Activated naive CD4-positive, alpha-beta T cell treated with anti-CD3 and anti-CD28 coated beads, Interleukin-2, amount 50 U/mL, for 72 hours (primary cell): ENCODE measurements at places on chromosomes 6 and 20.
A peak's percentile ranks its signal among the peaks of the same experiment; 100 is the strongest.

DNA sequence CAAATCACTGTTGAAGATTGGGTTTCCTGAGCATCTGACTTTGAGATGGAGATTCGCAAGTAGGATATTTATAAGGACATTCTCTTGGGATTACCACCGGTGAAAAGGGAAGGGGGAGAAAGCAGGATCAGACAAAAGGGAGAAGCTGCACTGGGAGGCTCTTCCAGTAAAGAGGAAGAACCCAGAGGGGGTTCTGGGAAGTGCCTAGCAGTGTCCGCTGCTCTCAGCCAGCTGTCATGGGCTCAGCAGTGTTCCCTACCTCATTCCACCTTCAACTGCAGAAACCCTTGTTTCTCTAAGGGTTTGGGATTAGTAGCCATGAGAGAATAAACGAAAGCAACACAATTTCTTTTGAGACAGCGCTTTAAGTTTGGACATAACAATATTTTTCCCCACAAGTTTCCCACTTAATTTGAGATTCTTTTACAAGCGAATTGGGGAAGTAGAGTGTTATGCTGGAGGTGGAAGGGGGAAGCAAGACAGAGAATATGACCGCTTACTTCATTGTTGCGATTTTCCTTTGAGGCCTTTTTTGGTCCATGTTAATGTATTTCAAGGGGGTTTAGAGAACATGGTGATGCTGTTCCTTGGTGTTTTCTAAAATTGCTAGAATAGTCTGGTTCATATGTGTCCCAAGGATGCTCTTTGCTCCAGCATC lies 154.5 kb upstream of the SCGN start:
- no peak for DNase-seq

GRCh38 chr20:54083459-54083858 lies 13.1 kb upstream of the BCAS1 start:
- no peak for DNase-seq

GRCh38 chr6:63610944-63611343 lies 24.7 kb upstream of the PHF3 start:
- no peak for DNase-seq

- DNase-seq, result peak; percentile 44
These were observed 267.9 kb downstream of the DLL1 start for GRCh38 chr6:170022827-170023619.

- no peak for DNase-seq
These were observed 252.2 kb upstream of the BMP2 start for GRCh38 chr20:6515261-6515660.

GRCh38 chr20:52349806-52350205 lies 158.2 kb upstream of the ZFP64 start:
- no peak for DNase-seq

- no peak for DNase-seq
These were observed 636 bp upstream of the EEF1A1 start for GRCh38 chr6:73521351-73521985.

- peak; percentile 54 for DNase-seq
These were observed 48.1 kb downstream of the NOL4L start for GRCh38 chr20:32536851-32537656.

- DNase-seq, result no peak
These were observed 103.4 kb downstream of the MRPL14 start for GRCh38 chr6:44023586-44024454.

- no peak for DNase-seq
These were observed 253.1 kb downstream of the ADGB start for GRCh38 chr6:146851837-146852236.

- DNase-seq, result no peak
These were observed 192.9 kb upstream of the PREP start for GRCh38 chr6:105595829-105596228.

- DNase-seq, result no peak
These were observed 100.9 kb upstream of the NFATC2 start for GRCh38 chr20:51643390-51643789.

DNA sequence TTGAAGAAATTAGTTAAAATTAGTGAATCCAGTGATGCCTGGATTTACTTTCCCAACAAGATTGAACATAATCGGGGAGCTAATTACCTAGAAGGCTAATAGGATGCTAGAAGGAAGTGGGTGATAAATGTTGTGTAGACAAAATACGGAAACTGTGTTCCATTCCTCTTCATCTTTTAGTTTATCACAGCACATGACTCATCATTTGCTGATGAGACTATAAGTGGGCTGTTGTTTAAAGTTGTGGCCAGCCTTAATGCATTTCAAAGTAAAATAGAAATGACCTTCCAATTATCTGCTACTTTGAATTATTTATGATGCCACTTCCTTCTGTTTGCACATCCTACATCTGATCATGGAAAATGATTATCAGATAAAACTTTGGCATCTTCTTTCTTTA lies 43.4 kb downstream of the OGFRL1 start:
- DNase-seq, result no peak

DNA sequence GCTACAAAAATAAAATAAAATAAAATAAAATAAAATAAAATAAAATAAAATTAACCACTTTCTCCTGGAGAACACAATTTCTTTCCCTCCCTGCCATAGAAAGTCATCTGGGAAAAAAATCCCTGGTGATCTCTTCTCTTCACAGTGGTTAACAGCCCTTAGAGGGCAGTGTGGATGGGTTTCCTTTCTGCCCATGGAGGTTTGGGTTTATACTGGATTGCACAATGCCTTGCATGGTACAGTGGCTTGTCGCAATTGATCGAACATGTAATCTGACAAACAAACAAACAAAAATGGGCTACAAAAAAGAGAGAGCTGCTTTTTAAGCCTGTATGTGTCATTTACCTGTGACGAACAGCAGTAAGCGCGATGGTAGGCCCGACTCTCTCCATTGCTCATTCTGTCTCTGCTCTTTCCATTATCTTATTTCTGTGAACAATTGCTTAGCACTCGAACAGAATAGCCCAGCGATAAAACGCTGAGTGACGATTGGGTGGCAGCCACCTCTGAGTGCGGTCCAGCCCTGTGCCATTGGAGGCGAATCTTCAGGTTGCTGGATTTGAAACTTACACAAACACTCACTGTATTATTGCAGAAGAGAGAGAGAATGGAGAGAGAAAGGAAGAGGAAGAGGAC lies 166.1 kb downstream of the CD83 start:
- no peak for DNase-seq

GRCh38 chr20:23596579-23597250 lies 9.0 kb downstream of the CST9 start:
- DNase-seq, result no peak

GRCh38 chr6:3473773-3474172 lies 16.9 kb upstream of the SLC22A23 start:
- no peak for DNase-seq

- DNase-seq, result no peak
These were observed 659.2 kb downstream of the PRKN start for GRCh38 chr6:162068340-162068739.

GRCh38 chr6:52102405-52102804 lies 15.0 kb upstream of the PKHD1 start:
- DNase-seq, result no peak

- DNase-seq, result no peak
These were observed 139.8 kb downstream of the SOX4 start for GRCh38 chr6:21733311-21733710.
